ENCODE measurements at places on chromosomes 2 and 18.
A peak's percentile ranks its signal among the peaks of the same experiment; 100 is the strongest.

- DNase-seq, result peak; percentile 85
Observed at GRCh38 chr2:136363900-136364299, 246.0 kb upstream of the CXCR4 start.

DNA sequence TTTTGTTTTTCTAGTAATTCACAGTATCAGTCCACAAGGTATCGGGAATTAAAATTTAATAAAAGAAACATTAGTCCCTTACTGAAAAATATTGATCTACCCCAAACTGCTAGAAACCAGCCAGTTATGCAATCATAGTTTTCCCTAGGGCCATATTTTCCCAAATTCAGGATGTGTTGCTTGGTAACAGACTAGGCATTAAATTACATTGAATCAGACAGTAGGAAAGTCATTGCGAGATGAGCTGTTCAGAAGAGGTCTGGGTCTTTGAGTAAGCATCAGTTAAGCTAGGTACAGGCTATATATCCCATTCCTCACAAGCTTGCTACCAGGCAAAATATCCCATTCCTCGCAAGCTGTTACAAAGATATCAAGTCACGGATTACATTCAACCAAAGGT is 123.0 kb upstream of the CCDC150 start:
- no peak for DNase-seq

GRCh38 chr18:54127759-54128378 is 96.6 kb downstream of the MBD2 start:
- peak; percentile 79 for DNase-seq

GRCh38 chr2:64992218-64992617 is 3.0 kb downstream of the SLC1A4 start:
- no peak for DNase-seq

GRCh38 chr2:196902828-196903227 is 23.7 kb downstream of the PGAP1 start:
- DNase-seq, result no peak

- DNase-seq, result no peak
Observed at GRCh38 chr18:77055429-77056300, 76.9 kb downstream of the MBP start.

DNA sequence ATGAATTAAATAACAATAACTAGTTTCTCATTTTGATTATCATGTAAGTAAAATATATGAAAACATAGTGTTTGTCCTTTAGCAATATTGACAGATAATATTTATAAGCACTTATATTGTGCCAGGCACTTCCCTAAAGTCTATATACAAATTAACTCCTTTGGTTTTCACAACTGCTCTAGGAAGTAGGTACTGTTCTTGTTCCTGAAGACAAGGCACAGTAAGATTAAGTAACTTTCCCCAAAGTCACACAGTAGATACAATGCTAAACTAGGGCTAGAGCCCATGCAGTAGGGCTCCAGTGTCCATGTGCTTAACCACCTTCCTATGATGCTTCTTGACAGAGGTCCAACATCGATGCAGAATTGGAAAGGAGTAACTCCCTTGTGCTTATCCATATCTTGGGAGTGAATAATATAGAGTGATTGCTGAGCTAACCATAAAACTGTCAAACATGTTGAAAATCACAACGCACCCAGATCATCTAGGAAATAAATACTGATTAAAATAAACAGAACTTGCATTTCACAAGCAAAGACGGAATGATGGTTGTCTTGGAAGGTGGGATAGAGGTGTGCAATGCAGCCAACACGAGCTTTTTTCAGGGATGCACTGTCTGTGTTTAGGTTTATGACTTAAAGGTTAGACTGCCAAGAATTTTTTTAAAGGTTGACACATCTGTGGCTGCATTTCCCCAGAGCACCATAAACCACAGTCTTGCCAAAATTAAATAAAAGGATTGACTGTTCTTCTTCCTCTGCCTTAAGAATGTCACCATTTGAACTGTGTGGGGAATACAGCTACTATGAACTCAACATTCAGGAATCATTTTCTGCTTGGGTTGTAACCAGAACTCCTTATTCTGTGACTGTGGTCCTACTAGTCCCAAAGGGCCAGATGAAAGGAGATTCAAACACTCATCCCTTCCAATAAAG is 80.8 kb downstream of the ANKRD44 start:
- peak; percentile 29 for DNase-seq

DNA sequence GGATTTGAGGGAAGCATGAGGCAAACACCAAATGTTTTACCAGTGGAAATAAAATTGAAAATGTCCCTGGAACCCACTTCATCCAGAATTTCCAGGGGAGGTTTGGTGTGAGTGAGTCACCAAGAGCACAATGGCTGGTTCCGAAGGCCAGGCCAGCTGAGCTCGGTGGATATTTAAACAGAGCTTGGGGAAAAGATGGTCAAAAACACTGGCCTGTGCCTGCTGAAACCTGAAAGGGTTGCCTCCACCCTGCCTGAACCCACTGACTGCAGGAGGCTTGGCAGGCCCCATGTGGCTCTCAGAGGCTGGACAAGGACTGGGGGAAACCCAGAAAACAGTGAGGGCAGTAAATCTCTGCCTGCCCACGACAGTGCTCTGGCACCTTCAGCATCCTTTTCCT is 93.9 kb downstream of the TTC32 start:
- no peak for DNase-seq

- DNase-seq, result no peak
Observed at GRCh38 chr2:6780765-6781274, 84.9 kb downstream of the CMPK2 start.

DNA sequence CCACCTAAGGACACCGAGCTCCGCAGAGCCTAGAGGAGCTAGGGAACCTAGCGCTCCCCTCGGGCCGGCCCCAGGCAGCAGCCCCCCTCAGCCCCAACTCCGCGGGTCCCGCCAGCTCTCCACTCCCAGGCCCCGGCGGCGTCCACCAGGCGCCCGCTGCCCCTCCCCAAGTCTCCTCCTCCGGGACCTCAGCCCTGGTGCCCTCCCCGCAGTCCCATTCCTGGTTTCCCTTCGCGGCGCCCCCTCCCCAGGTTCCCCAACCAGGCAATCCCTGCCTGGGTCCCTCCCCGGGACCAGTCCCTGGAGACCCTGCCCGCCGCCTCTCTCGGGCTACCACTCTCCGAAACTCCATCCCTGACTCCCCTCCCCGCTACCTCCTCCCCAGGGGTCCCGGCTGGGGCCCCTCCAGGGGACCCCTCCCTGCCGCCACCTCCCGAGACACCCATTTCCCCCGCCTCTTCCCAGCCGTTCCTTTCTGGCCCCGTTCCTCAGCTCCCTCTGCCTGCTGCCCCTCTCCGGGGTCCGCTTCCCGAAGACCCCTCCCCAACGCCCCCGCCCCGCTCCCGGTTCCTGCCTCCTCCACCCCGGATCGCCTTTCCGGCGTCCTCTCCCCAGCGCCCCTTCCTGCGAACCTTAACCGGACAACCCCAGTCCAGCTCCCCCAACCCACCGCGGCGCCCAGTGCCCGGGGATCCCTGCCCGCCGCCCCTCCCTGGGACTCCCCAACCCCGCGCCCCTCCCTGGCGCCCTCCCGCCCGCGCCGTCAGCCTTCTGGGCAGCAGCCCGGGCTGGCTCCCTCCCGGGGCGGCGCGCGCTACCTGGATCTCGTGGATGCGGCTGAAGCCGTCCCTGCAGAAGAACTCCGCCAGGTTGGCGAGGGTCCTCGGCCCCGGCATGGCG is 678 bp downstream of the CYP27C1 start:
- DNase-seq, result peak; percentile 72

GRCh38 chr2:214574084-214574781 is 163.4 kb downstream of the VWC2L start:
- DNase-seq, result peak; percentile 52

GRCh38 chr18:3675446-3675845 is 225.5 kb downstream of the TGIF1 start:
- peak; percentile 67 for DNase-seq

- peak; percentile 92 for DNase-seq
Observed at GRCh38 chr18:77067291-77068061, 65.1 kb downstream of the MBP start.

DNA sequence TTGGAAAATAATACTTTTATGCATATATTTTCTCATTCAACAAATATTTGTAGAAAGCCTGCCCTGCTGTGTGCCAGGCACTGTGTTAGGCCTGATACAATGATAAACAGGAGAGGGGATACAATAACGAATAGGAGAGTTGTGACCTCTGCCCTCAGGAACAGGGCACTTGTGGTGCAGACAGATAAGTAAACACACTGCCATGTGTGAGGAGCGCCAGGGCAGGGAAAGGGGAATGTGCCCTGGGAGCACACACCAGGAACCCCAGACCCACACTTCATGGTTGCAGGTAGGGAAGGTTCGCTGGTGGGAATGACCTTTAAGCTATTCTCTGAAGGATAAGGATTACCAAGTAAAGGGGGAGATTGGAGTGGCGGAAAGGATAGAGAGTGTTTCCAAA is 42.2 kb upstream of the DSC1 start:
- no peak for DNase-seq

- DNase-seq, result no peak
Observed at GRCh38 chr2:152420363-152420762, 85.4 kb downstream of the FMNL2 start.

- DNase-seq, result no peak
Observed at GRCh38 chr2:66014450-66014849, 420.5 kb upstream of the MEIS1 start.

GRCh38 chr2:37366773-37367172 is 22.3 kb downstream of the QPCT start:
- no peak for DNase-seq

DNA sequence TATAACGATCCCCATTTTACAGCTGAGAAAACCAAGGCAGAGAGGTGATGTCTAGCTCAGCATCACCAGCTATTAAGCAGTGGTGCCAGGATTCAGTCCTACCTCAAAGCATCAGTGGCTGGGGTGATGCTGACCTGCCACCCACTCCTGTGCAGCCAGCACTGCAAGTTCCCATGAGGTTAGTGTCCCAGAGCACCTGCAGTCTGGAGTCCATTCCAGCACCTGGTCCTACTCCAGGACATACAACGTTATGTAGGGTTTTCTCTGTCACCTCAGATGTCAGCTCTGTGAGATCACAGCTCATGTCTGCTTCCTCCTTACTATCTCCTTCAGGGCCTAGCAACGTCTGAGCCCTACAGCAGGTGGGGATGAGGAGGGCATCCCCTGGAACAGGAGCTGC is 328.0 kb upstream of the HS6ST1 start:
- DNase-seq, result no peak

DNA sequence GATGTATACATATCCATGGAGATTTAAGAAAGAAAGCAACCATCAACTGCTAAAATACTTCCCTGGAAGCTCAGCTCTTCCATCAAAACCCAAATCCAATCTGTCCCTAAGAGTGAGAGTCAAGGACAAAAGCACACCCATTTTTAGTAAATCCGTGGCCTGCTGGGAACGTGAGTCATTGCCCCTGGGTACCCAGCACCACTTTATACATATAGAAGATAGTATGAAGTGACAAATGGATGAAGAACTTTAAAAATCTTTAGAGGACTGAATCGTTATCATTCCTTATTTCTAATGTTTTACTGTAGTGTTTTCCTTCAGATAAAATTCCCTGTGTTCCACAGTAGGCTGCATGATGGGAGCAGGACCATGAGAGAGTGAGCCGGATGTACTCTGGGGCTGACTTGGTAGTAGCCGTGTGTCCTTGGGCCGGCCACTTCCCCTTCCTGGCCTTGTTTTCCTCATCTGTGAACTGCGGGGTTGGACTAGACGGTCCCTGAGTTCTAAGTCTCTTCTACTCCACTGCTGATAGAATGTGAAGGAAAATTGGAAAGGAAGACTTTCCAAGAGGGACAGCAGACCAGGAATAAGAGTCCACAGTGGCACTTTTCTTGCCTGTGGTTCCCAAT is 28.5 kb upstream of the CEP68 start:
- no peak for DNase-seq

- DNase-seq, result peak; percentile 92
Observed at GRCh38 chr2:128986026-128986715, 667.5 kb upstream of the HS6ST1 start.

DNA sequence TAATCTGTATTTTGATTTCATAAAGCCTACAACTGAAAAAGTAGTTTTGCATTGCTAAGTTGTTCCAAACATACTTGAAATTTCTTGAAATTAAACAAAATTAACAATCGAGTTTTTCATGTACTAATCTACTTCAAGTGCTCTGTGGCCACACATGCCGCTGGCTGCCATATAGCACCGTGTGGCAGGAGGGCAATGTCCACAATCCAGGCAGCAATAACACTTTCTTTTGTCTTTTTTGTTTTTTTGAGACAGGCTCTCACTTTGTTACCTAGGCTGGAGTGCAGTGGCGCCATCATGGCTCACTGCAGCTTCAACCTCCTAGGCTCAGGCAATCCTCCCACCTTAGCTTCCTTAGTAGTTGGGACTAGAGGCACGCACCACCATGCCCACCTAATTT is 36.1 kb downstream of the SAP130 start:
- no peak for DNase-seq

GRCh38 chr18:46435031-46435430 is 222.0 kb downstream of the LOXHD1 start:
- no peak for DNase-seq

GRCh38 chr2:239204136-239204875 is 196.5 kb downstream of the HDAC4 start:
- DNase-seq, result no peak

- no peak for DNase-seq
Observed at GRCh38 chr2:173588931-173589369, 234.3 kb downstream of the CDCA7 start.

GRCh38 chr2:126824663-126825062 is 74.0 kb upstream of the TEX51 start:
- DNase-seq, result no peak

DNA sequence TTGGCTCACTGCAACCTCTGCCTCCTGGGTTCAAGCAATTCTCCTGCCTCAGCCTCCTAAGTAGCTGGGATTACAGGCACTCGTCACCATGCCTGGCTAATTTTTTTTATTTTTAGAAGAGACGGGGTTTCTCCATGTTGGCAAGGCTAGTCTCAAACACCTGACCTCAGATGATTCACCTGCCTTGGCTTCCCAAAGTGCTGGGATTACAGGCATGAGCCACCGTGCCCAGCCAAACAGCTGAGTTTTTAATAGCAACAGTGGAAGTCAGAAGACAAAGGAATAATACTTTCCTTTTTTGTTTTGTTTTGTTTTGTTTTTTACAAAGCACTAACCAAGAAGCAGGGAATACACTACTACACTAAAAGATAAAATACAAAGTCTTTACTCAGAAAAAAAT is 16.9 kb downstream of the GPR75 start:
- no peak for DNase-seq

DNA sequence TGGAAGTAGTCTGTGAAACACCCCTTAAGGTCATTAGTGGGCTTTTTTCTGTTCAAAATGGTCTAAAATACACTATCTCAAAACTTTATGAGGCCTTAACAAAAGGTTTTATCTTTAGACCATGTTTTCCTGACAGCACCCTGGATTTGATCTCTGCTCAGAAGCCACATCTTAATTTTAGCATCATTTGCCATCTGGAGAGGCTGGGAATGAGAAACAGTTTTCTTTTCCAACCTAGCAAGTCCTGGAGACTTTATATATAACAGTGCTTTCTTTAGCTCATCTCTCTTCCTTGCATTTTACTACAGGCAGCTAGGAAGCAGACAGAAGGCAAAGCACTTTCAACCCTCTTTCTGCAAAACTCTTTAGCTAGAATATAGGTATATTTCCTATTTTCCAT is 62.7 kb upstream of the CYTIP start:
- no peak for DNase-seq

- DNase-seq, result no peak
Observed at GRCh38 chr18:70156886-70157285, 48.6 kb downstream of the RTTN start.

- DNase-seq, result no peak
Observed at GRCh38 chr2:105836840-105837692, 92.4 kb downstream of the NCK2 start.

GRCh38 chr2:66050392-66050791 is 384.5 kb upstream of the MEIS1 start:
- DNase-seq, result no peak

- DNase-seq, result peak; percentile 8
Observed at GRCh38 chr18:49321271-49321670, 139.2 kb downstream of the DYM start.

GRCh38 chr2:14634182-14634488 is 1.6 kb downstream of the LRATD1 start:
- no peak for DNase-seq

Measured in astrocyte of the hippocampus (primary cell).